ENCODE measurements at places on chromosomes 11 and 22.

DNA sequence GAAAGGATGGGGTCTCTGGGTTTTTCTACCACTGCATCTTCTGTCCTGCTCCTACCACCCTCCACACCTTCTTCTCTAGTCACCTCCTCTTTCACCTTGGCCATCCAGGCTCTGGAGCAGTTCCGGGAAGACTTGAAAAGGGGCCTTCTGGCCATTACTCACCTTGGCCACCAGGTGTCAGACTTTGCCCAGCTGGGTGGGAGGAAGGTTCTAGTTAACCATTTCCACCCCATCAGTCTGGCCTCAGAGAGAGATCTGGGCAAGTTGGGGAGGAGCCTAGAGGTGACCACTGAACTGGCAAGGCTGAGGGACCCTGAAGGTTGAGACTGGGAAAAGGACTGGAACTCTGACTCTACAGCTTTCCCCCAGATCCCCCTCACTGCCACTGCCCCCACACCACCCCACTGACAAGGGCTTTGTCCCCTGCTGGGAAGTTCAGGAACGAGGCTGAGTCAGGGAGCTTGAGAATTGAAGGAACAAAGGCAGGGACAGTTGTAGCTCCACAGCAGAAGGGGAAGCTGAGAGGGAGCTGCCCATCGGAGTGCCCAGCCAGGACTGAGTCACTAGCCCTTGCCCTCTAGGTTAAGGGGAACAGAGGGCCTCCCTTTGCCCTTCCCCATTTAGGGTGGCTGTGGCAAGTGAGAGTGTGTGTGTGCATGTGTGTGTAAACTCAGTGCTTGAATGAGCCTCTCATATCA, 3.7 kb upstream of the POLD4 start:
- peak overlapping the region; percentile 30 for H3K4me3 ChIP-seq
- peaks cover 18% of the 10 kb centered on the region for H3K27me3 ChIP-seq

GRCh38 chr22:19807161-19807913, 46.8 kb downstream of the TBX1 start:
- no peak overlapping the region for H3K27ac ChIP-seq
- H3K27me3 ChIP-seq = no peaks in the 10 kb centered on the region
- H3K36me3 ChIP-seq = no peaks in the 10 kb centered on the region
- no peak for DNase-seq
- no peaks in the 10 kb centered on the region for H3K4me1 ChIP-seq
- H3K4me3 ChIP-seq = no peak overlapping the region

DNA sequence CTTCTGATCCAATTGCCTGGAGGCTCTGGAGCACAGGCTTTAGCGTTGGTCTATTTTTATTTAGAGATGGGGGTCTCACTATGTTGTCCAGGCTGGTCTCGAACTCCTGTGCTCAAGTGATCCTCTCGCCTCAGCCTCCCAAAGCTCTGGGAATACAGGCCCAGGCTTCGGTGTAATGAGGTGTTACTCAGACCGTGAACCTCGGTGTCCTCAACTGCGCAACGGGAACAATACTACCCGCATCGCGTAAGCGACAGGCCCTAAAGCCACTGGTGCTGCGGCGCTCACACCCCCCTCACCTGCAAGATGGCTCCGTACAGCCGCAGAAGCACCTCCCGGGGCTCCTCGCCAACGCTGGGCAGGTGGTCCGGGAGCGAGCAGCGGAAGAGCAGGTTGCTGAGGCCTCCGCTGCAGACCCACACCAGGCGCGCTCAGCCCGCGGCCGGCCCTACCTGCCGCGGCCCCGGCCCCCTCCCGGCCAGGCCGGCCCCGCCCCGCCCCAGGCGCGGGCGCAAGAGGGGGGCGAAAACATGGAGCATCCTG, 628 bp downstream of the CHKB start:
- H3K4me3 ChIP-seq = peak overlapping the region; percentile 89
- H3K36me3 ChIP-seq = peaks cover 15% of the 10 kb centered on the region
- peak; percentile 63 for DNase-seq
- H3K27me3 ChIP-seq = no peaks in the 10 kb centered on the region
- peak overlapping the region; percentile 88 for H3K27ac ChIP-seq
- H3K4me1 ChIP-seq = peaks cover 31% of the 10 kb centered on the region

DNA sequence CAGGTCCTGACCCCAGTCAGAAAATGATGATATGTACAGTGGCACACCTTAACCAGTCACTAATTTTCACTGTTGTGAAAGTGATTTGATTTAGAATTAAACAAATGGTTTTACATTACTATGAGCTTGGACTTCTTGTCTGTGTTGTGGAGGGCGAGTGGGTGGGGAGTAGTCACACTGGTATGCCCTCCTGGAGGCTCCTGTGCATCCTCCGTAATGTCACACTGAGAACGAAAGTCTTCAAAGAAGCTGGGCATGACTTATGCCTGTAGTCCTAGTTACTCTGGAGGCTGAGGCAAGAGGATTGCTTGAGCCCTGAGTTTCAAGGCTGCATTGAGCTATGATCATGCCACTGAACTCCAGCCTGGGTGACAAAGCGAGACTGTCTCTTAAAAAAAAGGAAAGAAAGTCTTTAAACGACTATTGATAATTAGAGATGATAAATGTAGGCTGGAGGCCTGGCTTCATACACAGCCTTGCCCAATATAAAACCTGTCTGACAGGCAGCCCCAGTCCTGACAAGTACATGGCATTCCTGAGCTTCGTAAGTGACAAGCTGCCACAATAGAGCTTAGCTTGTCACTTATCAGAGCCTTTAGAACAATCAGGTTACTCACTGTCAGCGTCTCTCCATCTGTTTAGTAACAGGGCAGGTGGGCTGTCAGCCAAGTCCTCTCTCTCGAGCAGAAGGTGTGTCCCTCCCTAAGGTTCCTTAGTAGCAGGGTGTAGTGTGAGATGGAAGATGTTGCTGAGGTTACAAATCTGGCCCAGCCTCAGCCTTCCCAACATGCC, 5.0 kb upstream of the LIMK2 start:
- H3K27me3 ChIP-seq = no peaks in the 10 kb centered on the region
- no peak overlapping the region for H3K27ac ChIP-seq
- H3K36me3 ChIP-seq = peaks cover 5% of the 10 kb centered on the region
- peaks cover 21% of the 10 kb centered on the region for H3K4me1 ChIP-seq
- no peak overlapping the region for H3K4me3 ChIP-seq
- no peak for DNase-seq

DNA sequence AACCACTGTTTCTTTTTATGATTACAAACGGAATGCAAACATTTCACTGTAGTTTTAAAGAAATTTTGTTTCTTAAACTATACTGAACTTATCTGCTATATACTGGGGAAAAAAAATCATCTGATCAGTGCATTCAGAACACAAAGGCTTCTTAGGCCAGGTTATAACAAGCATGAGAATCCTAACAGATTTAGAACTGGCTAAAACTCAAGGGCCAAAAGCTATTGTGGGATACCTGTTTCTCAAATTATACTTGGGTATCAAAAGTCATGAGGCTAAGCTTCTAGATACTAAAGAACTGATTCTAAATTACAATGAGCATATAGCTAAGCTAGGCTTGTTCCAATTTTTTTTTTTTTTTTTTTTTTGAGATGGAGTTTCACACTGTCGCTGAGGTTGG, 29.7 kb upstream of the CHRNA10 start:
- H3K36me3 ChIP-seq = peaks cover 50% of the 10 kb centered on the region
- peaks cover 2% of the 10 kb centered on the region for H3K4me1 ChIP-seq
- no peaks in the 10 kb centered on the region for H3K27me3 ChIP-seq
- no peak overlapping the region for H3K4me3 ChIP-seq
- no peak overlapping the region for H3K27ac ChIP-seq
- no peak for DNase-seq

DNA sequence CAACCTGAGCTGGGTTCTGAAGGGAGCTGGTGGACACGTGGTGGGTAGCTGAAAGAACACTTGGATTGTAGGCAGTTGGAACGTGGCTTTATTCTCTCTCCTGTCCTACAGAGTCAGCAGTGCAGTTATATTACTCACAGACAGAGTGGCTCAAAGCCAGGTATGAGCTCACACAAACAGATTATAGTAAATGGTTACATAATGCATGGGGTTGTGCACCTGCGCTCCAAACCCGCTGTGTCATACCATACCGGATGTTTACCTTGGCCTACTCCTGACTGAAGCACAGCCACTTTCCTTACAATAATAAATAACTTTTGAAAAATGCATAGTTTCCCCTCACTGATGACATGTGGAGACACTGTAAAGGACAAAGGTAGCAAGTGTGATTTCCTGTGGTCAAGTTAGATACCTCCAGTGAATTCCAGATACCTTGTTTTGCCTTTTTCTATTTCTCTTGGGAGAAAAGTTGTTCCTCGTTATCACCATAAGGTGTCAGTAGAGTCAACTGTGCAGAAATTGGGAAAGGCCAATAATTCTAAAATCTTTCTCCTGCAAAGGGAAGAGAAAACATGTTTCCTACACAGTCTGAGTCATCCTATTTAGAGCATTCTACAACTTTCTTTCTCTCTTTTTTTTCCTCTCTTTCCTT, 13.5 kb downstream of the MS4A6A start:
- no peak overlapping the region for H3K27ac ChIP-seq
- peaks cover 10% of the 10 kb centered on the region for H3K4me1 ChIP-seq
- peaks cover 14% of the 10 kb centered on the region for H3K27me3 ChIP-seq
- no peak for DNase-seq

DNA sequence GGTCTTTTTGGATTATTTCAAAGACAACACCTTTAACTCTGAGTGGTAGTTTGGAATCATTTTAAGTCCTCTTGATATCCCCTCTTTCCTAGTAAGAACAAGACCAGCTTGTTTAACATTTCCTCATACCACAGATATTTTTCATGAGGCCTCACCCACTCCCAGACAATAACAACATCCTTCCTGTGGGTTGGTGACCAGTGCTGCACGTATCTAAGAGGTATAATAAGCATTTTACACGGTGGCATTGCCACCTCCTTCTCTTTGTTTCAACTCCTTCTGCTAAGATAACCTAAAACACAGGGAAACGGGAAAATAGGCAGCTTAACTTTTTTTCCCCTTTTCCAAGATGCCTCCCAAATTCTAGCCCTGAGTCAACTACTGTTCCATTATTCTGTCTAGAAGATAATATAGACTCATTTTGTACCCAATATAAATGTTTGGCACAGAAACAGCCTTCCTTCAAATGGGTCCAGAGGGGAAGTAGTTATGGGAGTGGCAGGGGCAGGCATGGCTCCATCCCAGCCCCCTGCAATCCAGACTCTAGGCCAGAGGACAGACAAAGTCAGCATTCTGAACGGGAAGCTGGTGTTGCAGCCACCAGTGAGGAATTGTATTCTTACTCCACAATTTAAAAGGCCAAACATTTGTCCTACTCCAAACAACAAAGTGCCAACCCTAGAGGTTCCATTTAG, 28.5 kb downstream of the MAML2 start:
- H3K27me3 ChIP-seq = no peaks in the 10 kb centered on the region
- peak overlapping the region; percentile 6 for H3K4me3 ChIP-seq
- peaks cover 44% of the 10 kb centered on the region for H3K36me3 ChIP-seq
- H3K4me1 ChIP-seq = peaks cover 68% of the 10 kb centered on the region
- no peak for DNase-seq
- peak overlapping the region; percentile 75 for H3K27ac ChIP-seq

All from activated CD8-positive, alpha-beta memory T cell treated with anti-CD3 and anti-CD28 coated beads, Interleukin-2, amount 10 ng/mL, durations not matched to agents 7 days and 5 days (primary cell).